NCI-H510A treated with DMSO at 0.1 percent for 48 hours (cell line): ENCODE measurements at places on chromosomes 4 and X.

- no peak for DNase-seq
Observed at GRCh38 chr4:38213083-38213805, 253.0 kb downstream of the PTTG2 start.

DNA sequence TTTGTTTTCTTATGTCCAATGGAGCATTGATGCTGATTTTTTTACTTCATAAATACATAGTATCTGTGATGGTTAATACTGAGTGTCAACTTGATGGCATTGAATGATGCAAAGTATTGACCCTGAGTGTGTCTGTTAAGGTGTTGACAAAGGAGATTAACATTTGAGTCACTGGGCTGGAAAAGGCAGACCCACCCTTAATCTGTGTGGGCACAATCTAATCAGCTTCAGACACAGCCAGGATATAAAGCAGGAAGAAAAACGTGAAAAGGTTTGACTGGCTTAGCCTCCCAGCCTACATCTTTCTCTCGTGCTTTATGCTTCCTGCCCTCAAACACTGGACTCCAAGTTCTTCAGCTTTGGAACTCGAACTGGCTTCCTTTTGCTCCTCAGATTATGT is 230.6 kb upstream of the SPRY1 start:
- DNase-seq = no peak

DNA sequence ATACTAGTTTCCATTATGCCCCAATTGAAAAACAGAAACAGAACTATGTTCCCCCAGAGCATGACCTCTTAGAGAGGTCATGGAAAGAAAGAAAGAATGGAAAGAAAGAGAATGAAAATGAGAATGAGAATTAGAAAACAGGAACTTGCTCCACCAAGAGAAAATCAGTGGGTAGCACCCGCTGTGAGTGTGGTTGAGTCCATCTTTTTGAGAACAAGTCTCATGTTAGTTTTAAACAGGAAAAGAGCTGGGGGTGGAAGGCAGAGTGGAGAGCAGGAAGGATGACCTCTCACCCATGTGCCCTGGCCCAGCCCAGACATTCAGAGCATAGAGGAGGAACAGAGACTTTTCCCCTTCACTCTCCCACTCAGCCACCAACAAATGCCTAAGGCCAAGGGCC is 4.9 kb downstream of the GSX2 start:
- DNase-seq = no peak

DNA sequence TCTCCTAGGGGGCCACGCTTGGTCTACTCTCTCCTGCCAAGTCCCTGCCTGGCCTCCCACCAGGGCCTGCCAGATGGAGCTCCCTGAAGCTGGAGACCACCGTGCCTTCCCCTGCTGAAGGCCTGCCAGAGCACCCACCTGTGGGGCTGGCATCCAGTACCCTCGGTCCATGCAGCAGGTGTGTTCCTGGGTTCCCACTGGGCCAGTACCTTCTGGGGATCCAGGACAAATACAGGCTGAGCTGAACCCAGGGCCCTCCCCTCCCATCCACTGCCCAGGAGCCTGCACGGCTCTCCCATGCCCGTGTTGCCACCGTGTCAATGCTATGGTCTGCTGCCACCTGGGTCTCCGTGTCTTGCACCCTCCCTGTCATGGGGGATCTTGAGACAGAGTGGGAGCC is 68.8 kb downstream of the ABLIM2 start:
- no peak for DNase-seq

GRCh38 chr4:2095236-2096072 is 36.3 kb downstream of the NAT8L start:
- no peak for DNase-seq

- no peak for DNase-seq
Observed at GRCh38 chrX:40253771-40254170, 156.0 kb upstream of the BCOR start.

GRCh38 chr4:54746218-54746617 is 88.5 kb downstream of the KIT start:
- peak; percentile 20 for DNase-seq

- no peak for DNase-seq
Observed at GRCh38 chr4:185379326-185380295, 16.1 kb downstream of the LRP2BP start.

DNA sequence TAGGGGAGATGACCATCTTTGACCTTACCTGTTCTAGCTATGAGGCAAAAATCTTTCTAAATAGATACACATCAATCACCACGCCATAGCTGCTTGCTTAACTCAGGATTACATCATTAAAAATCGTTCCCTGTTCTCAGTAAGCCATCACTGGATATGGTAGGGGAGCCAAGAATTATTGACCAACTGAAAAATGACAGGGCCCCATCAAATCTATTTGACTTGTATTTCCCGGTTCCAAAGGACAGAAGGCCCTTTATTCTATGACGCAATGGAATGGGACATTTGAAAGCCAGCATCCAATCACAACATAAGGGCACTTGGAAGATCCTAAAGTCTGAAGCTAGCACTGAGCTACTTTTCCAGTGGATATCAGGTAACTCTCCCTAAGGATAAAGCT is 75.6 kb upstream of the NOCT start:
- DNase-seq = no peak

DNA sequence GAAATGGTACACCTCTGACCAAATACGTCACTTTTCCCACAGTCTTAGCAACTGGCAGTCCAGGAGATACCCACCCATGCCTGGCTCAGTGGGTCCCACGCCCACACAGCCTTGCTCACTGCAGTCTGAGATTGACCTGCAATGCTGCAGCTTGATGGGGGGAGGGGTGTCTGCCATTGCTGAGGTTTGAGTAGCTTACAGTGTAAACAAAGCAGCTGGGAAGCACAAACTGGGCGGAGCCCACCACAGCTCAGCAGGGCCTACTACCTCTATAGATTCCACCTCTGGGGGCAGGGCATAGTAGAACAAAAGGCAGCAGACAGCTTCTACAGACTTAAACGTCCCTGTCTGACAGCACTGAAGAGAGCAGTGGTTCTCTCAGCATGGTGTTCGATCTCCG is 52.7 kb downstream of the AMER1 start:
- DNase-seq = no peak

GRCh38 chrX:13994536-13995080 is 35.1 kb downstream of the GEMIN8 start:
- no peak for DNase-seq

DNA sequence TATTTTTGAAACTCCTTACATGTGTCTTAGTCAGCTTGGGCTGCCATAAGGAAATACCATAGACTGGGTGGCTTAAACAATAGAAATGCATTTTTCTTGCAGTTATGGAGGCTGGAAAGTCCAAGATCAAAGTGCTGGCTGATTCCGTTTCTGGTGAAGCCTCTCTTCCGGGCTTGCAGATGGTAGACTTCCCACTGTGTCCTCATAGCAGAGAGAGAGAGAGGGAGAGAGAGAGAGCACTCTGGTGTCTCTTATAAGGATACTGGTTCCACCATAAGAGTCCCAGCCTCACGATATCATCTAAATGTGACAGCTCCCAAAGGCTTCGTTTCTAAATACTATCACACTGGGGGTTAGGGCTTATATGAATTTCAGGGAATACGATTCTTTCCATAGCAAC is 39.7 kb downstream of the ENPEP start:
- DNase-seq = no peak

GRCh38 chr4:26821677-26822503 is 38.8 kb upstream of the STIM2 start:
- peak; percentile 4 for DNase-seq

- DNase-seq = no peak
Observed at GRCh38 chr4:72577211-72577610, 8.2 kb upstream of the ADAMTS3 start.

DNA sequence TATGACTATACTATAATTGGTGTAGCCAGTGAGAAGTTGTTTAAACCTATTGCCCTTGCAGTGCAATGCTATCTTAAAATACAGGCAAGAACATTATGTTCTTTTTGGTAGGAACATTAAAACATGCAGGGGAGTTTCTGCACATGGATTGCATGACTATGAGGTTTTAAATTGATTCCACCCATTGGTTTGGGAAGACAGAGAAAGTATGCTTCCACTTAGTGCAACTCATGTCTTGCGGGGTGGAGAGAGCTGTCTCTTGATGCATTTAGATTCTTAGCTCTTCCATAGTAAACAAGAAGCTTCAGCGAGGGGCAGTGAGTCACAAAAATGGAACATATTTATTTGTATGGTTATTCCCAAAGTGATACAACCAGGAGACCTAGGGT is 39.5 kb upstream of the RASL11B start:
- no peak for DNase-seq

DNA sequence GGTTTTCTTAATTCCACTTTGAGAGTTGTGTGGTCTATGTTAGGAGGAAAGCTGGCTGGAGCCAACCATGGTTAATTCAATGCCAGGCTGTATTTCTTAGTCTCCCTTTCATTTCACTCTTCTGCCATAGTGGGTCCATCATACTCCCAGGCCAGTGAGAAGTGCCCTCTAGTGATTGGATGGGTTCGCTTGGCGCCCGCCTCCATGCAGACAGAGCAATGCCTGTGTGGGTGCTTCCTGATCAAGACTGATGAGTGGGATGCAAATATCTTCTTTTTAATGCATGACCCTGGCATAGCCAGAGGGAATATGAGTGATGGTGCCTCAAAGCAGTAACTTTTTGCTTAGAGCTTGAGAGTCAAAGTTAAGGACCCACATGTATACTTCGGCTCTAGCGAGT is 6.4 kb downstream of the BMX start:
- no peak for DNase-seq

DNA sequence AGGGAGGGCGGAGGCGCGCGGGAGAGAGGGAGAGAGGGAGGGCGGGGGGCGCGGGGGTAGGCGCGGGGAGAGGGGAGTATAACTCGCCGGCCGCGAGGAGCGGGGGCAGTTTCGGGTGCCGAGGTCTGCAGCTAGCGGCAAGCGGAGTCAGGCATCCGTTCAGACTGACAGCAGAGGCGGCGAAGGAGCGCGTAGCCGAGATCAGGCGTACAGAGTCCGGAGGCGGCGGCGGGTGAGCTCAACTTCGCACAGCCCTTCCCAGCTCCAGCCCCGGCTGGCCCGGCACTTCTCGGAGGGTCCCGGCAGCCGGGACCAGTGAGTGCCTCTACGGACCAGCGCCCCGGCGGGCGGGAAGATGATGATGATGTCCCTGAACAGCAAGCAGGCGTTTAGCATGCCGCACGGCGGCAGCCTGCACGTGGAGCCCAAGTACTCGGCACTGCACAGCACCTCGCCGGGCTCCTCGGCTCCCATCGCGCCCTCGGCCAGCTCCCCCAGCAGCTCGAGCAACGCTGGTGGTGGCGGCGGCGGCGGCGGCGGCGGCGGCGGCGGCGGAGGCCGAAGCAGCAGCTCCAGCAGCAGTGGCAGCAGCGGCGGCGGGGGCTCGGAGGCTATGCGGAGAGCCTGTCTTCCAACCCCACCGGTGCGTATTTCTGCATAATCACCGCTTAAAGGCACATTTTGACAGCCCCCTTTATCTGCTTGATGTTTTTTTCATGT is at the start of gene POU4F2:
POU4F2 (plus strand) TSS at position 108 of the 720 bp plus-strand sequence; CDS start at position 356, 248 bp downstream.
- DNase-seq = peak; percentile 34

DNA sequence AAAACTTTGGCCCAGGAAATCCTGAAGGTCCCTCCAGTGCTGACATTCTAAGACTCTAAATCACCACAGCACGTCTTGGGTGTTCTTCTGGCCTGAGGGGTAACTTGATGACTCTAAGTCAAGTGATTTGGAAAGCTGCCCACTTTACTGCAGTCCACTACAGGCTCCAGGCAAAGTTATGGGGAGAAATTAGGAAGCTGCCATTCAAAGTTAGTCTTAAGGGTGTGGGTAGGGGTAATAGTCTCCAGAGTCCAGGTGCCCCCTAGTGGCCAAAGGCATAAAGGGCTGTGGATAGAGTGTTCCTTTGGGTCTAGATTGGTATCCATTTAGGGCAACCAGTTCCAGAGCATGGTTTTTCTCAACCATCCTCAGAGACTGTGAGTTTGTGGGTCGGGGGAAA is 38.7 kb upstream of the SLC16A2 start:
- DNase-seq = peak; percentile 21

DNA sequence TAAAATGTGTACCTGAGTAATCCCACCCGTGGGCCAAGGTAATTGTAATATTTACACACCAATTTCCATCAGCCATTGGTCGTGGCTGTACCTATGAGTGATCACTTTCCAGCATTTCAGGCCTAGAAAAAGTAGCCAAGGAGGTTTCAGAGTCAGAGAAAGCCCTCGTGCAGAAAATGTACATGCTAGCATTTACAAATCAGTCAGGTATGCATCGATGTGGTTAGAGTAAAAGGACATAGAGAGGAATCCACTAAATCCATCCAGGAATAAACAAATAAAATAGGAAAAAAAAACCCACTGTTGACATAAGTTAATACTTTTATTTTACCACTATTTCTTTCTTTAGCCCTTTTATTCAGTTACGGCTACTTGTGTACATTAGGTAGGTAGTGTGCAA is 256.8 kb downstream of the TRIML1 start:
- DNase-seq = no peak

DNA sequence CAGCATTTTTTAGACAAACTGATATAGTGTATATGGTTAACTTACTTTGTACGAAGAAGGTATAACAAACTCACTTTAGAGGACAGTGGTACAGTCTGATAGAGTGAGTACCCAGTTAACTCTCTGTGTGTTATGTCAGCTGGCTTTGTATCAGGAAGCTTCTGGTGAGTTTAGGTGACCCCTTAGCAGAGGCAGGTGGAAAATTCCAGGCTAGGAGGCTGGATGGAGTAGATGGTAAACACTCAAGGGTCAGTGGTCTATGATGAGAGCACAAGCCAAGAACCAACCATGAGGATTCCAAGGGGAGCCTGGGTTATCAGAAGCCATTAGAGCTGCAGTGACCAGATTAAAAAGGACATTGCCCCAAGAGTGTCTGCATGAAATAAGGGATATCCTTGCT is 227.3 kb upstream of the CENPE start:
- DNase-seq = peak; percentile 24
